Breast epithelium (tissue), 4 donors: ENCODE measurements at places on chromosomes 12 and 14. TPM values are rescaled to one million over a fixed set of nuclear protein-coding genes. Genes with fewer than 3 reads are reported as not detected.

- H3K36me3 ChIP-seq = no peaks in the 10 kb centered on the region
- no peak for DNase-seq
- H3K27me3 ChIP-seq = no peaks in the 10 kb centered on the region
- no peak overlapping the region for H3K4me3 ChIP-seq
- no peak overlapping the region for H3K27ac ChIP-seq
Measured at GRCh38 chr14:89241934-89242651, 174.9 kb downstream of the FOXN3 start.

- no peak for DNase-seq
- no peaks in the 10 kb centered on the region for H3K36me3 ChIP-seq
- no peaks in the 10 kb centered on the region for H3K4me1 ChIP-seq
- H3K27me3 ChIP-seq = peaks cover 11% of the 10 kb centered on the region
- no peak overlapping the region for H3K4me3 ChIP-seq
- no peak overlapping the region for H3K27ac ChIP-seq
Measured at GRCh38 chr12:135138-135537, 68.6 kb downstream of the IQSEC3 start.

The KRT71 gene
- total RNA-seq = not detected

- no peaks in the 10 kb centered on the region for H3K36me3 ChIP-seq
- no peak overlapping the region for H3K27ac ChIP-seq
- no peak for DNase-seq
- no peaks in the 10 kb centered on the region for H3K27me3 ChIP-seq
Measured at GRCh38 chr14:65168840-65169239, 66.5 kb upstream of the MAX start.

DNA sequence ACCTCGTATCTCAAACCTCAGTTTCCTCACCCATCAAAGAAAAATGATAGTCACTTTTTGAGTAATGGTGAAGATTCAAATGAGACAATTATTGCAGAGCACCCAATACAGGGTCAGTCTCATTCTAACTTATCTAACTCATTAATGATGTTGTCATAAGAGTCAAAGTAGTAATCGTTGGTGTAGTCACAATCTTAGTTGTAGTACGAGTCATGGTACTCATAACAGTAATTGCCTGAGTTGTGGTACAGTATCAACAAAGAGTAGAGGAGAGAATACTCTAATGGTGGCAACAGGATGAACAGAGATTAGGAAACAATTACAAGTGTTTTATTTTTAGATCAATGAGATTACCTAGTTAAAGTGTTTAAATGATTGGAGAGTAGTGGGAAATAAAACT lies 93.6 kb upstream of the TMTC2 start:
- no peaks in the 10 kb centered on the region for H3K36me3 ChIP-seq
- no peak overlapping the region for H3K4me3 ChIP-seq
- no peak overlapping the region for H3K27ac ChIP-seq

The TSPAN9 gene
- total RNA-seq = 44.9 TPM

- DNase-seq = no peak
- no peaks in the 10 kb centered on the region for H3K4me1 ChIP-seq
- H3K4me3 ChIP-seq = no peak overlapping the region
- H3K36me3 ChIP-seq = no peaks in the 10 kb centered on the region
Measured at GRCh38 chr14:22555384-22556011, 33.5 kb downstream of the DAD1 start.

The RBM23 gene
- total RNA-seq = 194 TPM

DNA sequence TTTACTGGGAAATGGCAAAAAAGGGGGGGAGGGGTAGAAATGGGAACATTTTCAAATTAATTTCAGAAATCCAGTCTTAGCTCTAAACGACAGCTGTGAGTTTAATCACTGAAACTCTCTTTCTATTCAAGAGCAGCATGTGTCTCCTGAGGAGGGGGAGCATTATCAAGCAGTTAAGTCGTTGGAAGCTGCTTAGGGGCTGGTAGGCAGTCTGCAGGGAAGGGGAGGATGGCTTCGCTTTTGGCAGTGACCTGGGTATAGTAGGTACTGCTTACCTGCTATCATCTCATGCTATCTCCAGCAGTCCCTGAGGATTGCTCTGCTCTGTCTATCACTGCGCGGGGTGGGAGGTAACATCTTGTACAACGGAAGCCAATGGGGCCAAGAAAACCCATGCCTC lies 567.4 kb downstream of the NRXN3 start:
- H3K27me3 ChIP-seq = no peaks in the 10 kb centered on the region
- H3K27ac ChIP-seq = no peak overlapping the region
- H3K36me3 ChIP-seq = no peaks in the 10 kb centered on the region

The DPF3 gene
- total RNA-seq = 2.8 TPM

The PTPN21 gene
- total RNA-seq = 18.1 TPM

The KRT7 gene
- 358 TPM for total RNA-seq

DNA sequence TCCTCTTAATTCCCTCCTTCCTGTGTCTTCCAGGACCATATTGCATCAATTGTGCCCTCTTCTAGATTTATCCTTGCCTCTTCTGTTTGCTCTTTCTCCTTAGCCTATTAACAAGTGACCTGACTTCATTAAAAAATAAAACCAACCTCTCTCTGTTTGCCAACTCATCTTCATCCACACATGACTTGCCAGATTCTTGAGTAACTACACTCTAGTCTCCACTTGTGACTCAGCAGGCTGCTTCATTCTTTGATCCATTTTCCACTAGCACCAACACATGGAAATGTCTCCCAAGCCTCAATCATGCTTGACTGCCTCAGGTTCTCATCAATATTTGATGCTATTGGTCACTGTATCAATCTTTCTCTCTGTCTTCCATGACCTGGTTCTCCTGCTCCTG lies 492.4 kb upstream of the TMPO start:
- H3K36me3 ChIP-seq = no peaks in the 10 kb centered on the region
- H3K4me3 ChIP-seq = no peak overlapping the region
- no peaks in the 10 kb centered on the region for H3K4me1 ChIP-seq
- H3K27me3 ChIP-seq = no peaks in the 10 kb centered on the region
- no peak for DNase-seq

The SYNE3 gene
- total RNA-seq = 112 TPM

DNA sequence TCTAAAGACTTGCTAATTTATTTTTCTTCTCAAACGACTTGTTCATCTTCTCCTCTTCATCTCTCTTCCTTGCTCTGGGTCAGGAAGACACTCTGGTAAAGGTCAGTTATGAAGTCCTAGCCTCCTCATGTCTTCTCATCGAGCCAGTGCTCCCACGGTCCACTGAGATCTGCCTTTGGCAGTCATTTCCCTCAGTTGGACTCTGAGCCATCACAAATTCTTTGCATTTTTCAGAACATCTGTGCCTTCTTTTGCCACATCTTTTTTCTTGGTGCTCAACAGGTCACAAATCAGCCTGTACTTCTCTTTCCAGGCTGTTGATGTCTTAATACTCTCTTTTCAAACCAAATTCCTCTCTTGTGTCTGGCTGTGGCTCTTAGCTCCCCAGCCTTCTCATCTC lies 49.7 kb downstream of the IGF1 start:
- no peaks in the 10 kb centered on the region for H3K27me3 ChIP-seq
- H3K27ac ChIP-seq = peak overlapping the region; percentile 59
- no peak overlapping the region for H3K4me3 ChIP-seq
- no peaks in the 10 kb centered on the region for H3K36me3 ChIP-seq
- DNase-seq = no peak

The KCNA5 gene
- total RNA-seq = 0.66 TPM

DNA sequence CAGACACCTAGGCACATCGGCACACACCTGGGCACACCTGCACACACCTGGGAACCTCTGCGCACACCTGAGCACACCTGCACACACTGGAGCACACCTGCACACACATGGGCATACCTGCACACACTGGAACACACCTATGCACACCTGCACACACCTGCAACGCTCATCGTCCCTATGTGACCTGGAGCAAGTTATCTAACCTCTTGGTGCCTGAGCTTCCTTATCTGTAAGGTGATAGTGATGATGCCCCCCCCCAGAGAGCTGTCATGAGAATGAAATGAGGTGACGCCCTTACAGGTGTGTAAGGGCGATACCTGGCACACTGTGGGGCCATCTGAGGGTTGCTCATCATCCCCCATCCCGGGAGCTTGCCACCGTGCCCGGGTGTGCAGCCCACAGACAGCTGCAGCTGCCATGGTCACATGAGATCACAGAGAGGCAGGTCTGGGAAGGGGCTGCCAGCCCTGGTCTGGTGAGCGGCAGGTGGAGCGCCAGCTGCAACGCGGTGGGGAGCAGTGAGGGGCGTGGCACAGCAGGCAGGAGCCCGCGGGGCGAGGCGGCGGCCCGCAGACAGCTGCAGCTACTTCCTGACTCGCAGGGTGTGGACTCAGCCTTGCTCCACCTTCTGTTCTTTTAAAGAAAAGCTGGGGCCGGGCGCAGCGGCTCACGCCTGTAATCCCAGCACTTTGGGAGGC lies 59.9 kb upstream of the FBRSL1 start:
- peaks cover 3% of the 10 kb centered on the region for H3K4me1 ChIP-seq
- H3K36me3 ChIP-seq = no peaks in the 10 kb centered on the region
- no peak overlapping the region for H3K4me3 ChIP-seq
- peaks cover 23% of the 10 kb centered on the region for H3K27me3 ChIP-seq
- H3K27ac ChIP-seq = no peak overlapping the region
- no peak for DNase-seq

GRCh38 chr12:47801170-47801903 lies 18.4 kb downstream of the HDAC7 start:
- H3K36me3 ChIP-seq = no peaks in the 10 kb centered on the region
- no peak overlapping the region for H3K4me3 ChIP-seq
- peaks cover 48% of the 10 kb centered on the region for H3K4me1 ChIP-seq
- no peaks in the 10 kb centered on the region for H3K27me3 ChIP-seq
- peak overlapping the region; percentile 82 for H3K27ac ChIP-seq

The LRTM2 gene
- total RNA-seq = not detected

GRCh38 chr14:68609012-68609411 lies 183.9 kb downstream of the ZFP36L1 start:
- no peak overlapping the region for H3K27ac ChIP-seq
- no peaks in the 10 kb centered on the region for H3K27me3 ChIP-seq

DNA sequence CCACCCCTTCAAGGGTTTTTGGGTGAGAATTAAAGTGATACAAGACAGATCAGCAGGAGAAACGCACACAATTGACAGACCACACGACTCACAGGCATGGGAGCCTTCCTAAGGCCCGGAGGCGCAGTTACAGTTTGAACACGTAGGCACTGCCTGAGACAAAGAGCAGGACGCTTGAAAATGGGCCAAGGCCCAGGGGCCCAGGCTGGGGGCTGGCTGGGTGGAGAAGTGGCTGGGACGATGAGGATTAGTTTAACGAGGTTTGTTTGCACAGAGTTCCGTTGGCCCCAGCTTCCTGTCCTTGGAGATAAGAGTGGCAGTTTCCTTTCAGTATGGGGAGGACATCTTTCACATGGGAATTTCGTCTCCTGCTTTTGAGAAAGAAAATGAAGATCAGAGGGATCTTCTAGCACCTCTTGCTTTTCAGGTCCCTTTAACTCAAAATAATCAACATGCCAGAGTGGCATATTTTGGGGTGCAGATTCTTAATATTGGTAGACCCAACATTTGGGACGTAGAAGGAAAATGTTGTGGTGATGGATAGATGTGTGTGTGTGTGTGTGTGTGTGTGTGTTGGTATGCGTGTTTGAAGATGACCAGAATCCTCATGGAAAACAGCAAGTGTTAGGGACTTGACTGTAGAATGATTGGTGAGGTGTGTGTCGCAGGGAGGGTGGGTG lies 44.6 kb downstream of the DLK1 start:
- H3K27ac ChIP-seq = no peak overlapping the region
- no peak for DNase-seq
- no peaks in the 10 kb centered on the region for H3K4me1 ChIP-seq

The DACT1 gene
- 9.8 TPM for total RNA-seq

- H3K4me1 ChIP-seq = no peaks in the 10 kb centered on the region
- no peaks in the 10 kb centered on the region for H3K27me3 ChIP-seq
- H3K36me3 ChIP-seq = peaks cover 6% of the 10 kb centered on the region
- H3K27ac ChIP-seq = no peak overlapping the region
- DNase-seq = no peak
Measured at GRCh38 chr12:110015132-110015531, 15.9 kb downstream of the ANKRD13A start.

DNA sequence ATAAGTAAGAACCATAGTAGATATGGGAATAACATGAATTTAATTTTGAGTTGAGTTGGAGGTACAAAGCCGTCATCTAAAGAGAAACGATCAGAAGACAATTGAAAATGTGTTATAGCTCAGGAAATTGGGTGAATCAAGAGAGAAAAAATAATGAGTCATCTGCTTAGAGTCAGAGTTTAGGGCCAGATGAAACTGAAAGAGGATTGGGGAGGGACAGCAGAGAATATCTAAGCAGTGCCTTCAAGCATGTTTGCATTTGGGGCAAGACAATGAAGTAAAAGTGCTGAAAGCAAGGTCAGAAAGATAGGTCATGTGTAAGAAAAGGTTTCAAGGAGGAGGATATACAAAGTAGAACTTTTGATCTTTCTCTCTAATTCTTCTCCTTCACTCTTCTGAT lies 49.4 kb downstream of the SLC15A5 start:
- no peak overlapping the region for H3K4me3 ChIP-seq
- H3K36me3 ChIP-seq = no peaks in the 10 kb centered on the region
- no peak for DNase-seq
- no peaks in the 10 kb centered on the region for H3K4me1 ChIP-seq
- no peaks in the 10 kb centered on the region for H3K27me3 ChIP-seq

DNA sequence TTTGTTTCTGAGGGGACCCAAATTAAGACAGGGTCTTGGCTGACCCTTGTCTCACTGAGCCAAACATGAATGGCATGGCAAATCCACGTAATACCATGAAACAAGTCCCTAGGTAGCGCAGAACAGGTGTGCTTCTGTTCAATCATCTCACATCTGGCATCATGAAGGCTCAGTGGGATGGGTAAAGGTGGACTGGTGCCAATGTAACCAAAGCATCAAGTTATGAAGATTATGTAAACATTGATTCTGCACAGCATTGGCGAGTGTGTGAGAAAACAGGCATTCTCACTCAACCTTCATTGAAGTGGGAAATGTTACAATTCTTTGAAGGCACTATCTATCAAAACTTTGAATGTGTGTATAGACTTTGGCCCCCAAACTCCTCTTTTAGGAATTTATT lies 41.9 kb downstream of the PTGER2 start:
- H3K4me3 ChIP-seq = no peak overlapping the region
- no peak overlapping the region for H3K27ac ChIP-seq
- DNase-seq = no peak
- no peaks in the 10 kb centered on the region for H3K4me1 ChIP-seq
- H3K27me3 ChIP-seq = no peaks in the 10 kb centered on the region

DNA sequence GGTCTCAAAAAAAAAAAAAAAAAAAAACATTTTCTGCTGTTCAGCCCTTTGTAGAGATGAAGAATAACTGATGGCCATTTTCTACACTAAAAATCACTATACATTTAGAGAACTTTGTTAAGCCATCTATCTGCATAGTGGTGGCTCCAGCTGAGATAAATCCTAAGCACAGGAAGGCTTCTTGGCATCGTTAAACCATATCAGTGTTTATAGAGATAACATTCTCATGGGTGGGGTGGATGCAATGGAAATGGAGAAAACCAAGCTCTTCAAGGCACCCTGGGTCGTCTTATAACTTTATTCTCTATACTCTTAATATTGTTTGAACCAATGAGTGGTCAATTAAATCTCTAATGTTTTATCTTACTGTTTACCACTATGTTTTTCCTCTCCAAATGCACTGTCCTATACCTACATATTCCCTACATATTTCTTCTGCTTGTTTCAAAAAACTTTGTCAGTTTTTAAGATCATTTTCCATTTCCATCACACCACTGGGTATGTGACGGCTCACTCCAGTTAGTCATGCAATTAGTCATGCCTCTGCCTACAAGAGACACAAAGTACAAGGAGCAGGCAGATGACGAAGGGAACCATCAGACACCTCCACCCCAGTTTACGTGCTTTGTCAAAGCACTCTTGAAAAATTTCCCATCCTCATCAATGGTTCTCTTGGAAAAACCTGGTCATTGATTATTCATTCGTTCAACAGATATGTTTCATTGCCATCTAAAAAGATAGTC lies 119.3 kb upstream of the OVCH1 start:
- H3K36me3 ChIP-seq = no peaks in the 10 kb centered on the region
- no peaks in the 10 kb centered on the region for H3K4me1 ChIP-seq
- no peak overlapping the region for H3K4me3 ChIP-seq
- DNase-seq = no peak
- H3K27ac ChIP-seq = no peak overlapping the region
- no peaks in the 10 kb centered on the region for H3K27me3 ChIP-seq

The ANKRD9 gene
- 22.8 TPM for total RNA-seq
